Stimulated activated CD4-positive, alpha-beta T cell treated with anti-CD3 and anti-CD28 coated beads, TNF-alpha, amount 100 ng/mL, for 24 hours (primary cell): ENCODE measurements at places on chromosomes 12 and 14.

DNA sequence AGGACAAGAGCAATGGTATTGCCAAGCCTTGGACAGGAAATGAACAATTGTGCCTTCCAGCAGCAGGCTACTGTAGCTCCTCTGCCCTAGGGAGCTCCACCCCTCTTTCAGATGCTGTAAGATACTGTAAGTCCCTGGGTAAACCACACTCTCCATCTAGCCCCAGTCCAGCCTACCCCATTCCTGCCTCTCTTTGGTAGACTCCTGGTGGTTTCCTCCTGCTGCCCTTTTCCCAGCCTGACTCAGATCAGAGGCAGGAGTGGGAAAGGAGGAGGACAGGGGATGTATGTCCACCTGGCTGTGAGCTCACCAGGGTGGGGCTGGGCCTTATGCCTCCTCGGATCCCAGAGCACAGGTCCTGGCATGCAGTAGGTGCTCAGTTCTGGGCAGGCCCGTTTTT, 174.6 kb downstream of the ESRRB start:
- no peak for DNase-seq

DNA sequence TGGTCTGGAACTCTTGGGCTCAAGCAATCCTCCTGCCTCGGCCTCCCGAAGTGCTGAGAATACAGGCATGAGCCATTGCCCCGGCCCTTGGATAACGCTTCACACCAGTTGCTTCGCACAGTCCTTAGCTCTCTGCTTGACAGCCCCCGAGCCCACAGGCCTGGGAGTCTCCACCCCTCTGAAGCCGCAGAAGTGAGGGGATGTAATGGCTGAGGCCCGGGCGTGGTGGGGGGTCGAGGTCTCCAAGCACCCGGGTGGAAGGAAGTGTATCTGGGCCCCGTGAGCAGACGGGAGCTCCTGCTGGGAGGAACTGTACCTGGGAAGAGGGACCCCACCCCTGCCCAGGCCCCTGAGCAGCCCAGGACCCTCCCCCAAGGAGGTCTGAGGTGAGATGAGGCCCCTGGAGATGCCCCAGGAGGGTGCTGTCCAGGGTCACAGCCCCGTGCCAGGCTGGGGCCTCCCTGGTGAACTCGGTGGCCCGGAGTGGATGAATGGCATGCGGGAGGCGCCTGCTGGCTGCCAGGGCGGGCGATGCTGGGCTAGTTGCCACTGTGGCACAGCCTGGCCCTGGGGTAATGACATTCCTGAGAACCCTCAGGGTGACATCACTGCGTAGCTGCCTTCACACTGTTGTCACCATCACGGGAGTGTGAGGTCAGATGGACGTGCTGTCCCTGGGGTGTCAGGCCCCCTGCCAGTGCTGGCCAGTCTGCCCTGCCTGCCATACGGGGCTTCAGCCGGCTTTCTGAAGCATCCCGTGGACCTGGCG, 48.9 kb downstream of the KIF26A start:
- no peak for DNase-seq

DNA sequence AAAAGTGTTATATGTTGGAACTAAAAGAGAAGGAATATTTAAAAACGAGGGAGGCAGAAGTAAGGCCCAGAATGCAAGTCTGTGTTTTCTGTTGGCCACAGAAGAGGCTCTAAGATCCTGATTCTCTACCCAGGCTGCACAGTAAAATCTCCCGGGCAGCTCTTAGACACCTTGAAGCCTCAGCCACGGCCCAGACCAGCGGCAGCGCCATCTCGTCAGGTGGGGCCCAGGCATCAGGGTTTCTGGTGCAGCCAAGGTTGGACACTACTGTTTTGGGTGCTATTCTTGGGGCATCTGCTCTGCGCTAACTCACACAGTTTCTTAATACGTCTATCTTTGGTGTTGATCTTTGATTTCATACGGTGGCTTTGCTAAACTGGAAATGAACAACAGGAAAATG, 16.8 kb downstream of the FAM181A start:
- DNase-seq: no peak

- no peak for DNase-seq
Observed at GRCh38 chr14:65263177-65263788, 149.2 kb upstream of the FUT8 start.

GRCh38 chr14:78959674-78960264, 789.6 kb downstream of the NRXN3 start:
- peak; percentile 11 for DNase-seq

DNA sequence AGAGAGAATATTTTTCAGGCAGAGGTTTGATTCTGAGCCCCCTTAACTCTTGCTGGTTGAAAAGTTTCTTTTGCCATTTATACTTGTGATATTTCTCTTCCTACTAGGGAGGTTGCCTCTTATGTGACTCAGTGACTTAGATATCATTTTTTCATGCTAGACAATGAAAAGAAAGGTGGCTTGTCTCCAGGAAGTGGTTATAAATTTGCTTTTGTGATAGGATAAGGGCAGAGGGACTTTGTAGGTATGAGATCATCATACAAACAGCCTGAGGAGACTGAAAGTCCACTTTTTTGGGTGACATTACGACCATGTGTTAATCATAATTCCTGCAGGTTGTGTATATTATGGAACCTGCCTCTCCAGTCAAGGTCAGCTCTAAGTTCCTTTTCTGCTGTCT, 35.8 kb downstream of the ACSM4 start:
- DNase-seq: no peak

DNA sequence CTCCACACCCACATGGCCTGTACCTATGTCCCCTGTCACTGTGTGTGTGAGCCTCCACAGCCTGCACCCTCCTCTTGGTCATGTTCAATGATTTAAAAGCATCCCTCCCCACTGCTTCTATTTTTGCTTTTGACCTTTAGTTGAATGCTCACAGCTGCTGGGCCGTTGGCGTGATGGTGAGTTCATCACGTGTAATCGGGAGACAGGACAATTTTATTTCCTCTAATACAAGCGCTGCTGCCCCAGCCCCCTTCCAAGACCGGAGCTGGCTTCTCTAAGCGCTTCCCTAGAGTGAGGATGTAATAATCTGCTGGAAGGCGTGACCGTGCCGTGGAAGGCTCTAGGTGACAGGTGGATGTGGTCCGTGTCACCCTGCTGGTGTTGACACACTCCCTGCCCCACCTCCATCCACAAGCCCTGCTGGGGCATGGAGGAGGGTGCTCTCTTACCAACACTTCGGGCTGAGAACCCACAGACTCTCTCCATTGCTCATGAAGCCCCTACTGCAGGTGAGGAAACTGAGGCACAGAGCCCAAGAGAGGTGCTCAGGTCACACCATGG, 25.4 kb downstream of the CCDC85C start:
- no peak for DNase-seq

DNA sequence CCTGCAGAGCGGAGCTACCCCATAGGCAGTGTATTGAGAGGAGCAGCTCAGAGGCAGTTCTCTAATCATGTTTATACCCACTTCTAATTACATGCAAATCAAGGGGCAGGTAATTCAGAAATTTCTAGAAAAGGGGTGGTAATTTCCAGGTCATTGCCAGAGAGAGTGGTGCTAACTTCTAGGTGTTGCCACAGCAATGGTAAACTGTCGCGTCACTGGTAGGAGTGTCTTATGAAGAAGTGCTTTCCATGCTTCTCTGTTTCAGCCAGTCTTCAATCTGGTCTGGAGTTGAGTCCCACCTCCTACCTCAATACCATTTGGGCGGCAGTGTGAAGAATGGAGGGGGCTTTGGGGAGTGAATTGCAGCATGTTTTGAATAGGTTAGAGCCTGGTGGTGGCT, 8.5 kb upstream of the AMN1 start:
- DNase-seq: no peak

- peak; percentile 59 for DNase-seq
Observed at GRCh38 chr14:90820958-90821357, 4.7 kb upstream of the TTC7B start.

DNA sequence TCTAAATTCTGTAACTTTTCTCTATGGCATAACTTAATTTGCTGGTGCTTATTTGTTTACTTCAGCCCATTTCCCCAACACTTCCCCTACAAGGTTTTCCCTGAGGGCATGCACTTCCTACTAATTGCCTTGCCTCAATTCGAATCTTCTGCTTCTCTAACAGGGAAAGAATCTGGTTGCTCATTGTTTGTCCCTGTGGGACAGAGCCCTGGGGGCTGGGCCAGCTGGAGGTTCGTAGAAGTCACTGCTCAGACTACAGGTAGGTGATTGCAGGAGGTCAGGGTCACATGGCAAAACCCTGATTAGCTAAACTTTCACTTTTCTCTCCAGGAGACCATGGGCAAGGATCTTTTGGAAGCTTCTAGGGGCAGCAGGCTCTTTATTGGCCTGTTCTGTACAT, 72.0 kb downstream of the ZFC3H1 start:
- DNase-seq: no peak

DNA sequence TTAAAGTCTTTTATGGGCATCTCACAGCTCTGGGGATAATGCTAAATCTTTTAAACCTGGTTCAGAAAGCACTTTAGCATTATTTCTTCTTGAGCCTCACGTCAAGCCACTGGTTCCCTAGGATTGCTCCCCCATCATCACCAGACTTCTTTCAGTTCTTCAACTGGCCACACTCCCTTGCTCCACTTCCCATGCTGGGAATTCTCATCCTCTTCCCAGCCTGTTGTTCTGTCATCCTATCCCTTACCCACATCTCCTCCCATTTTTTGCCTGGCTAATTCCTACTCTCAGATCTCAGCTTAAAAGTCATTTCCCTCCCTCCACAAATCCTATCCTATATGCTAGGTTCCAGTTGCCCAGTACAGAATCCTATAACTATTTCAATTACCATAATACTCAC, 14.4 kb downstream of the FERMT2 start:
- no peak for DNase-seq
